AG08396 (cell line): ENCODE measurements at places on chromosomes 2 and 18.
A peak's percentile ranks its signal among the peaks of the same experiment; 100 is the strongest.

- DNase-seq: no peak
Observed at GRCh38 chr2:159145745-159146354, 140.7 kb downstream of the WDSUB1 start.

DNA sequence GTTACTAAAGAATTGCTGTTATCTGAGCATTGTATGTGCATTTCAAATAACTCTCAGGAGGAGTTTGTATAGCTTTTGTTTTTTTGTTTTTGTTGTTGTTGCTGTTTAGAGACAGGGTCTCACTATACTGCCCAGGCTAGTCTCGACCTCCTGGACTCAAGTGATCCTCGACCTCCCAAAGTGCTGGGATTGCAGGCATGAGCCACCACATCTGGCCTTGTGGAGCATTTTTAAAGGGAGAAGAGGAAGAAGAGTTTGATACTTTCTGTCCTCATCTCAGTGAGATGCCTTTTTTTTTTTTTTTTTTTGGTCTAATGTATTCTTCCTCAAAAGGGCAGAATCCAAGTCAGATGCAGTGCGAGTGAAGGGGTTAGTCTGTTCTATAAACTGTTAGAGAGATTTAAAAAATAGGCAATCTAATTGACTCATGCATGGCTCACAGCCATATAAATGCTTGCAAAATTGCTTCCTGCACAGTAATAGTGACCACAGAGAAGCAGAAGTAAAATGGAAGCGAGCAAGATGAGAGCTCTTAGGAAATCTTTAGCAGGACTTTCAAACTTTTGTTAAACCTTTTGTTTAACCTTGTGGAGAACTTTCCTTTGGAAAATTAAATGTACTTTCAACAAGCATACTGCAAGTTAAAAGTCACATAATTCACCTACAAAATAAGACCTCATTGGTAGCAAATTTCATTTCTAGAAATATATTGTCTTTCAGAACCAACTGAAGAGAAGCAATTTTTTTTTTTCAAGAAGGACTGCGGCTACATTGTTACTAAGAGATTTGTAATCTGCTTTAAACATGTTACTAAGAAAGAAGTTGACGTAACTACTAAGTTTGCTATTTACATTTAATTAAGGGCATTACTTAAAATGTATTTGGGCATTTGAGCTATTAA lies 52.3 kb upstream of the ROCK1 start:
- peak; percentile 74 for DNase-seq

DNA sequence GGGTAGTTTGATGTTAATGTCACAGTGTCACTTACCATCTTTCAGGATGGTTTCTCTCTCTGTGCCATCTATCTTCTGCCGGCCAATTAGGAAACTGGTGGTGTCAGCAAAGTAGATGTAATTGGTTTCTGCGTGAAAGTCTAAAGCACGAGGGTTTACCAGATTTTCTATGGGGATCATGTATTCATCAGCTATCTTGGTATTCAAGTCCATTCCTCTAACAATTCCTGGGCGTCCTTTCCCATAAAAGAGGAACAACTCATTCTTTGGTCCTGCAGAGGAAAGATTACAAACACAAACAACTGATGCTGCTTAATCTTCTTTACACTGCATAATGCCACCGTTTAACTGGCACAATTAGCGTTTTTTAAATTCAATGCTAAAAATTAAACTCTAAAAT lies 1081.9 kb downstream of the LRP1B start:
- DNase-seq: no peak

- no peak for DNase-seq
Observed at GRCh38 chr2:224523626-224524577, 61.3 kb downstream of the CUL3 start.

DNA sequence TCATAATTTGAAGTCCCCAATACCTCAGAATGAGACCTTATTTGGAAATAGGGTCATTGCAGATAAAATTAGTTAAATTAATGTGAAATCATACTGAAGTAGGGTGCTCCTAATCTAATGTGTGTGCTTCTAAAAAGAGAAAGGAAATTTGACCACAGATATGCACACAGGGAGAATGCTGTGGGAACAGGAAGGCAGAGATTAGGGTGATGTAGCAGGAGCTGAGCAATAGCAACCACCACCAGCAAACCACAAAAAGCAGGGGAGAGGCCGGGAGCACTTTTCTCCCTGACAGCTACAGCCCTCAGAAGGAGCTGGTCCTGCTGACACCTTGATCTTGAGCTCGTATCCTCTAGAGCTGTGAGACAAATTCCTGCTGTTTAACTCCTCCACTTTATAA lies 24.6 kb upstream of the SCG2 start:
- DNase-seq: peak; percentile 50

DNA sequence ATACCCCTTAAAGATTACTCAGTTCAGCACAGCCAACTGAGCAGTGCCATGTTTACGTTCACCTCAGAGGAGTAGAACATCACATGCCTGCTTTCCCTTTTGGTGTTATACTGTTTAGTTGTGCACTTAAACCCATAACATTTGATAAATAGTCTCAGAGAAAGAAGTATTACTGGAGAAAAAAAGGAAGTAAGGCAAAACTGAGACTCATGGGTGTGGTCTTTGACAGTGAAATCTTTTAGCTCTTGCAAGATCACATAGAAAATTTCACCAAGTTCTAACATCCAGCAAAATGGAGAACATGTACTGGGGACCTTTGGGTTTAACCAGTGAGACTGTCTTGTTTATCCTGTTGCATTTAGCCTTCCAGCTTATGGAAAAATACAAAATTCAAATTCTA lies 5.6 kb downstream of the TANK start:
- DNase-seq: peak; percentile 3
